ENCODE measurements at places on chromosomes 3 and 15.

- DNase-seq: no peak
These were observed 64.8 kb upstream of the ARL8B start for GRCh38 chr3:5057272-5057671.

- no peak for DNase-seq
These were observed 72.7 kb upstream of the FNDC3B start for GRCh38 chr3:171966533-171967136.

- DNase-seq: no peak
These were observed 146.9 kb downstream of the ERC2 start for GRCh38 chr3:56321383-56321782.

DNA sequence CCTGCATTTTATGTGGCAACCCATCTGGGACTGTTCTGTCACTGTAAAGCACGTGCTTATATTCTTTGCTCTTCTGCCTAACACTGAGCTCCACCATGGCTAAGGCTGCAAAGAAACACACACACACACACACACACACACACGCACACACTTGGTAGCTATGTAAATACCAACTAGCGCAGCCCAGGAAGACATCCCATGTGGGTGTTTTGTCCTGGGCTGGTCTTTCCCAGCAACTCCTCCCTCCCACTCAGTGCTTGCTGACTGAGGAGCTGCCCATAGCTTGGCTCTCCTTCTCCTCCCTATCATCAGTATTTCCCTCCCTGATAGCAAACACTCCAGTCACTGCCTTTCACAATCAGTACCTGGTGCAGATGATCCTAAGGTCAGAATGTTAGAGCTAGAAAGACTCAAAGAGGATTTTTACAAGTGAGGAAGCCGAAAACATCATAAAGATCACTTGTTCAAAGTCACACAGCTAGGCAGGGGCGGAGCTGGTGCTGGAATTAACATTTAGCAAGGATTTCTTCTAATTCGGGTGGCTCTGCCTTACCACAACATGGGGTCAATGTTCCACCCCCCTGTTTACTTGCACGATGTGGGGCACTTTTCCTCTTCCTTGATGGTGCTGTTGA is 377.1 kb upstream of the TBL1XR1 start:
- no peak for DNase-seq

GRCh38 chr3:189401196-189401595 is 229.4 kb downstream of the TPRG1 start:
- DNase-seq: no peak

DNA sequence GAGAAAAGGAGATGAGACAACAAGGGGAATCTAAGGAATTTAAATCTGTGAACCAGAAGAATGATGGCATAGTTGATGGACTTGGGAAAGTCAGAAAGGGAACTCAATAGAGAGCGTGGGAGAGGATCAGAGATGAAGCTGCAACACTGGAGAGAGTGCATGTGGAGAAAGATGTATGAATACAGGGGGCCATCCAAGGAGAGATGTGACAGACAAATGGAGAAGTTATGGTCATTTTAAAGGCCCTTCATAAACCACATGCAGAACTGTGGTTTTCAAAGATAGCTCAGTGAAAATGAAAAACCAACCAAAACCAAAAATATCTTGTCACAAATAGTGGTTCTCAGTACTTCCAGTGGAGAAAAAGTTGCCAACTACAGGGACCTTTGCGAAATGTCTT is 265.2 kb downstream of the SUCLG2 start:
- no peak for DNase-seq

DNA sequence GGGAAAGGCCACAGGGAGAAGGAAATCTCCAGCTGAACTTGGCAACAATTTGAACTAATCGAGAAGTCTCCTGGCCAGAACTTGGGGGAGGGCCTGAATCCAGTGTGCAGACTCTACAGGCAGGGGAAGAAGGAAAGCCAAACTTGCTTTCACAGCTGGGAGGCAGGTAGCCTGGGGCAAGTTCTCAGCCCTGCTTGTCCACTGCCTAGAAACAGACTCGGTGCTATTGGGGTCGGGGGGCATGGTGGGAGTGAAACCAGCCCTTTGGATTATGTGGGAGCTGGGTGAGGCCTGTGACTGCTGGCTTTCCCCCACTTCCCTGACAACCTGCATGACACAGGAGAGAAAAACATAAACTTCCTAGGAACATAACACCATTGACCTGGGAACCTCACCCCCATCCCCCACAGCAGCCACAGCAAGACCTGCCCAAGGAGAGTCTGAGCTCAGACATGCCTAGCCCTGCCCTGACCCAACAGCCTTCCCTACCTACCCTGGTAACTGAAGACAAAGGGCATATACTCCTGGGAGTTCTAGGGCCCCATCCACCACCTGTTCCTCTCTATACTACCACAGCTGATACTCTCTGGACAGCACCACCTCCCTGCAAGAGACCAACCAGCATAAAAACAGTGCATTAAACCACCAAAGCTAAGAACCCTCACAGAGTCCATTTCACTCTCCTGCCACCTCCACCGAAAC is 103.7 kb upstream of the MNS1 start:
- DNase-seq: no peak

DNA sequence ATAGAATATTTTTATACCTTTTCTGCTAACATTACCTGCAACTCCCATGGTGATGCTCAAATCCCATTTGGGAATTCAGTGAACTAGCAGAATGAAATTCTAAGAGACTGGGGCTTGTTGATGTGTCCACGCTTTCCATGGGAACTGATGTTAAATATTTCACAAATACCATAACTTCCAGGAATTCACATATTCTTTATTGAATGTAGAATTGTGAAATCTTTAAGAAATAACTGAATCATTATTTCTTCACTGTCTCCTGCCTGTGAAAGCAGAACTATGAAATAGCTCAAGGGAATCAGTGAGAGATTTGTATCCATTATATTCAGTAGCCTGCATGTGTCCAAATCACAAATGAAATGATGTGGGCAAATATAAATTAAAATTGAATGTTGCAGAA is 130.8 kb downstream of the SERPINI1 start:
- DNase-seq: no peak

DNA sequence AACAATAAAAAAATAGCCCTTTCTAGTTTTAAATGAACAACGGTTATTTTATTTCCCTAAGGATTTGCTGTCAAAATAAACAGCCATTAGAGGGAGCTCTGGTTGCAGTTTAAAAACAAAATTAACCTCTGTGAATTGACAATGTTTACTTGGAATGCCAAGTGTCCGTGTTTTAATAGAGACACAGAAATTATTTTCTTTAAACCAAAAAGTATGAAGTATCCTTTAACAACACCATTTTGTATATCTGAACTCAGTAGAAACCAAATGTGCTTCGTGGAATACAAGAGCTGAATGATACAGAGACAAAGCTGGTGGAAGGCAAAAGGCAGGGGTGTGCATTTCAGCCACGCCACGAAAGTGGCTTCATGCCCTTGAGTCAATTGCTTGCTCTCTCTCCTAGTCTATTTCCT is 74.4 kb downstream of the MOBP start:
- DNase-seq: no peak

DNA sequence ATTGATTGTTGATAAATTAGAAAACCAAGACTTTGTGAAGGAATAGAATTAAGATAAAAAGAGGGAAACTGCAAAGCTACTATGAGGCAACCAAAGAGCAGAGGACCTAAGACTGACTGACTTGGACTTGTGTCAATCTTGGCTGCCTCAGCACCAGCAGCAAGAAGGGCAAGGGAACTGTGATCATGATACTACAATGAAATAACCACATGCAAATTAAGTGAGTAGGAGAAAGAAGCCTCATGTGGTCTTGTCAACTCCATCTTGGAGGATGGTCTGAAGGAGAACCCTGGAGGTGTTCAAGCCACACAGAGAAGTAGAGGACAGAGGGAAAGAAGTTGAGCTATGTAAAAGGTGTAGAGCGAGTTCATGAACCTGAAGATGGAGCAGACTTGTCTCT is 47.3 kb upstream of the THRB start:
- no peak for DNase-seq

DNA sequence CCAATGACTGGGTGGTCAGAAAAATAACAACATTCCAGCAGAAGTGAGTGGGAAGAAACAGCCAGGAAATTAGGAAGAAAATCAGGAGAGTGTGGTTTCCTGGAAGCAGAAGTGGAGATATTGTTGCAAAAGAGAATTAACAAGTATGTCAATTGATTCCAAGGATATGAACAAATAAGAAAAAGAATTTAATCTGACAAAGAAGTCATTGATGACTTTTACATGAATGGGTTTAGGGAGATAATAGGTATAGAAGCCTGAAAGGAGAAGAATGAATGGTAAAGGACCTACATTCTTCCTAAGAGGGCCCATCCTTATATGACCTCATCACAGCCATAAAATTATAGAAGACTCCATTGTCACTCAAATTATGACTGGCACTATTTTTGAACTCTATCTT is 1440.1 kb downstream of the OTOL1 start:
- no peak for DNase-seq

- no peak for DNase-seq
These were observed 492.6 kb downstream of the LPP start for GRCh38 chr3:188646592-188646991.

- DNase-seq: no peak
These were observed 214.0 kb downstream of the EPHB1 start for GRCh38 chr3:135009014-135009413.

GRCh38 chr3:73611176-73611575 is 13.6 kb downstream of the PDZRN3 start:
- DNase-seq: no peak

DNA sequence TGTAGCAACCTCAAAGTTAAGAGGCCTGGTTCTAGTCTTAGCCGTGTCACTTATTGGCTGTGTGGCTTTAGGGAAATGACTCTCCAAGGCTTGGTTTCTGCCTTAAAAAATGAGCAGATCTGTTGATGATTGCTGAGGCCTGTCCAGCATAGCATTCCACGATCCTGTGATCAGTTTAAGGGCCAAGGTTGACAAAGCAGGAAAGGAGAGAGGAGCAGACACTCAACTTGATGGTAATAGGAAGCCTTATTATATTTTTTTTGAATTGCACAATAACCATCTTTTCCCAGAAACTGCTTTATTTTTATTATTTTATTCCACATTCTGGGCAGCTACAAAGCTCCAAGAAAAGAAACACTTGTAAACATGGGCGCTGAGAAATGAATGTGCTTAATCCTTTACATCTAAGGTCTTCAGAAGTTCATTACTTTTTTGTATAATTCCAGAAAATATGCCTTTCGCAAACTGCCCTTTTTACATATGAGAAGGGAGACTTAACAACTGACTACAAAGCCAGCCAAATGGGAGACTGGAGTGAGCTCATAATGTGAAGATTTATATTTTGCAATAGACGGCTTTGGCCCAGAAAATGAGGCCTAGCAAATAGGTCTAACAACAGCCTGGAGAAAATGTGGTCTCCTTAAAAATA is 241.0 kb downstream of the ATP8B4 start:
- DNase-seq: no peak

DNA sequence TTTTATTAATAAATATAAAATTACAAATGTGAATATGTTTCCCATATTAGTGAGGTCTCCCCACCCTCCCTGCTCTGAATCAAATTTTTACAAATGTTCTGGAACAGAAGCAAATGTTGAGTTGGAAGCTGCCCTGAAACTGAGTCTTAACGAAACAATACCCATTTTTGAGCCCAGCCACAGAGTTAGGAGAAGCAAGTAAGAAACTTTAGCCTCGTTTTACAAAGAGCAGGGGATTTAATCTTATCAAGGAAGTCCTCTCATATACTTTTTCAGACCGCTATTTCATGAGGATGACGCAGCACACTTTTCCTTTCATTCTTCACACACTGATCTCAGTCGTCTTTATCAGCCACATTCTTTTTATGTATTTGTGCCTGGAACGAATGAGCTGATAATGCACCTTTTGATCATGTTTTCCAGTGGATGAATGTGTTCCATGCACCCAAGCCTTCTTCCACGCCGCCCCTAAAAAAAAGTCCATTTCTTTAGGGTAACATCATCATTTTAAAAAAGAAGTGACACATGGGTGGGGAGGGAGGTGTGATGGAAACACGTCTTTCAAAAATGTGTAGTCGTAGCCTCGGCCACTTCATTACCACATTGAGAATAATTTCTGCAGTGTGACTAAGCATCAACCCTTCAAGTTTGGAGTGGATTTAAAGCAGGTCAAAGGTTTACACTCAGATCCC is 48.1 kb downstream of the SETMAR start:
- DNase-seq: peak; percentile 51

- peak; percentile 47 for DNase-seq
These were observed 3.5 kb upstream of the MUC4 start for GRCh38 chr3:195815169-195815771.

GRCh38 chr3:30607032-30607833 is 832 bp downstream of the TGFBR2 start:
- DNase-seq: peak; percentile 77

- DNase-seq: peak; percentile 14
These were observed 187.4 kb upstream of the LINGO1 start for GRCh38 chr15:77819851-77820728.

DNA sequence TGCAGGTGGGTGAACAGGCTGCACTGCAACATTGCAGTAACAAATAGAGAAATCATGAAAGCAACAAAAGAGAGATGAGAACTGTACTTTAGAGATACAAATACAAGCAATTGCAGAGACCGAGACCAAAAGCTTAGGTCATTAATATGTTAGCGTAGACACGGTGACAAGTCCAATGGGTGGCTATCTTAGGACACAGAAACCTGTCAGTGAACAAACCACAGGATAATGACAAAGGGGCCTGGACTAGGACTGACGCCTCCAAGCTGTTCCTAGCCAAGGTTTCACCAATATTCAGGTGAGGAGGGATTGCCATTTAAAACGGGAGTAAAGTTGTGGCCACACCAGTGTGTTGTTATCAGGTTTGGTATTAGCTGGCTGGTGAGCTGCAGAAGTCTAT is 41.7 kb upstream of the BLM start:
- no peak for DNase-seq

GRCh38 chr3:191330530-191331048 is 263 bp upstream of the UTS2B start:
- DNase-seq: no peak

GRCh38 chr3:174016186-174016585 is 618.6 kb downstream of the NLGN1 start:
- DNase-seq: no peak

- DNase-seq: no peak
These were observed 28.6 kb downstream of the PIAS1 start for GRCh38 chr15:68082735-68083134.

DNA sequence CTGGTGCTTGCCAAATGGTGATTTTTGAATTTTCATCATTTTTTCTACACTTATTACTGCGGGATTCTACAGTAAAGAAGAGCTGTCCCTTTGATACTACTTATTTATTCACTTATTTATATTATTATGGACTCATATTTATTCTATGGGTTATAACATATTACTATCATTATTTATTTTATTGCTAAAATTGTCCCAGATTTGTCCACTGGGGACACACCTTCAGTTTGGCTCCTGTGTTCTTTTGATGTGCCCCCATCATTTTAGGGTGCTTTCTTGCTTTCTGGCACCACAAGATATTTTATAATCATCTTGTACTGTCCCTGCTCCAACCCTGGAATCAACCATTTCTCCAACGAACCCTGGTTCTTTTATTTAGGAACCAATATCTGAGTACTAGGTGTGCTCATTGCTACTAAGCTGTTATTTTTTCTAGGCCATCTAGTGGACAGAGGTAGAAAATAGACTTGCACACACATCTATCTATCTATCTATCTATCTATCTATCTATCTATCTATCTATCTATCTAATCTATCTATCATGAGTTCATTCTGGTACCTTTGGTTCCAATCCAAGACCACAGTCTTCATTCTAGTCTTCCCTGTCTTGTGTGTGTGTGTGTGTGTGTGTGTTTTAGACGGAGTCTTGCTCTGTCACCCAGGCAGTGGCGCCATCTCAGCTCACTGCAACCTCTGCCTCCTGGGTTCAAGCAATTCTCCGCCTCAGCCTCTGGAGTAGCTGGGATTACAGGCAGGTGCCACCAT is 16.0 kb downstream of the SLC22A14 start:
- DNase-seq: no peak

GRCh38 chr3:177474652-177475355 is 277.5 kb upstream of the TBL1XR1 start:
- no peak for DNase-seq
